RWPE1 (cell line): ENCODE measurements at places on chromosomes 16 and 17.

DNA sequence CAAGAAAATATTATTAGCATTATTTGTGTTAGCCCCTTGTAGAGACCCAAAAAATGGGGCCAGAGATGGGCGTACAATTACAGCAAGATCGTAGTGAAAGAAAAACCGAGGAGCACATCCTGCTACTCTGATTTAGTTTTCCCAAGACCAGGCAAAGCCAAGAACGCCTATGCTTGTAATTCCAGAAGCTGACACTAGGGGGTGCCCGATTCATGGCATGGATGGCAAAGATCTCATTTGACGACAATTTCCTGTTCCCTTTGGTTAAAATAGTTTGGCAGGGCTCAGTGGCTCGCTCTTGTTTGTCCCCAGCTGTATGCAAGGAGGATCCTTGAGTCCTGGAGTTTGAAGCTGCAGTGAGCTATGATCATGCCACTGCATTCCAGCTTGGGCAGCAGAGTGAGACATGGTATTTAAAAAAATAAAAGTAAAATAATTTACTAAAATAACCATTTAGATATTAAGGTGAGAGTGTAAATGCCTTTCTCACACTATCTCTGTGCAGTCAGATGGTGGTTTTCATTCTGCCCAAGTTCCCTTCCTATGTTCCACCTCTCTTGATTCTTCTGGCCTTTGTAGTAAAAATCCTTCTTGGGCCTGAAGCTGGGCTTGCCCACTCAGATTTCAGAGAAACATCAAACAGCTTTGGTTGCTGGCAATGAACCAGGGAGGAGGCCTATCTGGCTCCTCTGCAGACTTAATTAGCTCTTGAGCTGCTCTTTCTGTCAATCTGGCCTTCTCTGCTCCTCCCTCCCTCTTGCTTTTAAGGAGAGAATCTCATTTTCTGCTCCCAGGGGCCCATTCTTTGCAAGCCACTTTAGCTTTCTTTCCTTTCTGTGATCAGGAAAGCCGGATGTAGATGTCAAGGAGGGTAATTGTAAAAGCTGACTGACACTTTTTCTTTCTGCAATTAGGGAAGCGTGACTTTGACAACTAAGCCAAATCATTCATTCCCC lies 31.2 kb downstream of the TMEM238L start:
- DNase-seq: no peak

DNA sequence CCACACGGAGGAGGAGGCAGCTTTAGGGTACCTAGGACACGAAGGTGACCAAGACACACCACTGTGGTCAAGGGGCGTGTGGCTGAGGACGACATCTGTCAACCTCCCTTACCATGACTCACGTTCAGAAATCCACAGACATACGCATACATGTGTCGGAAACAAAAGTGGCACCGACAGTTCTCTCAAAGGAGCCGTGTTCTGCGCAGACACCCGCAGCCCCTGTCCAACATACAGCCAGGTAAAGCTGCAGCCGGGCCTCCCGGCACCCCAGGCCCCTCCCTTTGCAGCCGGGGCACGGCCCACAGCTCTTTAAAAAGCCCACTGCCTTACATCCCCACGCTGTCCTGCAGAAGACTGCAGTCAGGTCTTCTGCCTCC lies 40.5 kb upstream of the KLHDC4 start:
- DNase-seq: peak; percentile 37

DNA sequence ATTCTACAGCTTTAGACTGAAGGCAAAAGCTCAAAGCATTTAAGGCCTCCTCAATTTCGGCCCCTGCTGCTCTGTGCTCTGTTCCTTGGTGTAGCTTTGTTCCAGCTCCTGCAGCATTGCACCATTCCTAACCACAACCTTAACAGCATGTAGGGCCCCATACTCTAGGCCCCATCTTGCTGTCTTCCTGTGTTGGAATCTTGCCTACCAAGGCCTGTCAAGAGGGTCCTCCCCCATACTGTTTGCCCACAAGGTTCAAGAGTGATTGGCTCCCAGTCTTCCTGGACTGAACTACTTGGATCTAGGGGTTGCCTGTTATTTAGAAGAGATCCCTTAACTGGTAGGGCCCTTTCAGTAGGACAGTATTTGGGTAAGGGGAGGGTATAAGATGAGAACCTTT lies 26.8 kb downstream of the TRPV2 start:
- DNase-seq: no peak

GRCh38 chr17:8152112-8152775 lies at the start of gene PER1:
PER1 (minus strand) TSS chr17:8152404; CDS start chr17:8150706, 1,698 bp downstream.
- peak; percentile 96 for DNase-seq

DNA sequence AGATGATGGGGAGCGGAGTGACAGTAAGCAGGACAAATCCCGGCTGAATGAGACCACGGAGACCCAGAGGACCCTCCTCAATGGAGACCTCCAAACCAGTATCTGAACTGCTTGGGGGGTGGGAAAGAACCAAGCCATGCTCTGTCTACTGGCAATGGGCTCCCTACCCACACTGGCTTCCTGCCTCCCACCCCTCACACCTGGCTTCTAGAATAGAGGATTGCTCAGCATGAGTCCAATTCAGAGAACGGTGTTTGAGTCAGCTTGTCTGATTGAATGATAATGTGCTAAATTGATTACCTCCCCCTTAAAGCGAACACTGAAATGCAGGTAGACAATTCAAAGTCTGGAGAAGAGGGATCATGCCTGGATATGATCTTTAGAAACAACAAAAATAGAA lies 5.5 kb downstream of the SSTR2 start:
- DNase-seq: no peak

- DNase-seq: no peak
Observed at GRCh38 chr16:50763211-50763610, 21.3 kb downstream of the CYLD start.
